ENCODE measurements at places on chromosomes 3 and 15.

- DNase-seq: no peak
Measured at GRCh38 chr15:60353245-60353920, 44.4 kb downstream of the ANXA2 start.

DNA sequence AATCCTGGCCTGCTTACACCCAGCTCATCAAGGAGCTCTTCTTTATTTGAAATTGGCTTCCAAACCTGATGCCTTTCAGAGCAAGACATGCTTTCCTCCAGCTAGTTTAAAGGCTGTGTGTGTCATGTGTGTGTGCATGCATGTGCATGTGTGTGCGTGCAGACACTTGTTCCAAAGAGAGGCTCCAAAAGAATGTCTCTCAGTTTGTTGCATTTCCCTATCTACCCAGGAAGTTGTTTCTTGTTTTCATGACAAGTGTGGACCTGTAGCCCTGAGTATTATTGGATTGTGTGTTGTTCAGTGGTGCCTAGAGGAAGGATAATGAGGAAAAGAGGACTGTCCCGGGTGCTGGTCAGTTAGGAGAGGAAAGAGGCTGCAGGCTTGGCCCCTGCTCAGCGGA, 240.0 kb downstream of the THSD4 start:
- DNase-seq: no peak

DNA sequence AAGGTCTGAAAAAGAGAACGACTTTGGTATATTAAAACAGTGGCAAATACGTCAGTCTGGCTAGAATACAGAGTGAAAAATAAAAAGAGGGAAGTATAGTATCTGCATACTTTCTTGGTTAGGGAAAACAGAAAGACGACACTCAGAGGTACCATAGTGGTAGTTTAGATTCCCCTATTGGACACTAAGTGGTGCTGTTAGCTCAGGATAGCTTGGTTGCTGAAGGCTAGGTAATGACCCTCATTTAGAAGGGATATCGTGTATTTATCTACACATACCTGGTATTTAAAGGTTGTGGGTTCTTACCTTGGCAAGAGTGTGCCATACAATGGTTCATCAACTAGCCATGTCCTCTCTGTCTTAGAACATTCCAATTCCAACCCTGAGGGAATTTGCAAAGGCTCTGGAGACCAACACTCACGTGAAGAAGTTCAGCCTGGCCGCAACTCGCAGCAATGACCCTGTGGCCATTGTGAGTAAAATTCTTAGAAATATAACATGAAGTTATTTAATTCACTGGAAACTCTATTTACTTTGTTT, 31.0 kb downstream of the TMOD2 start:
- no peak for DNase-seq

GRCh38 chr15:71426792-71427191, 311.5 kb downstream of the THSD4 start:
- no peak for DNase-seq

GRCh38 chr3:9770276-9770812, 597 bp upstream of the CAMK1 start:
- DNase-seq: peak; percentile 99

GRCh38 chr15:44282101-44282500, 6.4 kb upstream of the GOLM2 start:
- DNase-seq: no peak

DNA sequence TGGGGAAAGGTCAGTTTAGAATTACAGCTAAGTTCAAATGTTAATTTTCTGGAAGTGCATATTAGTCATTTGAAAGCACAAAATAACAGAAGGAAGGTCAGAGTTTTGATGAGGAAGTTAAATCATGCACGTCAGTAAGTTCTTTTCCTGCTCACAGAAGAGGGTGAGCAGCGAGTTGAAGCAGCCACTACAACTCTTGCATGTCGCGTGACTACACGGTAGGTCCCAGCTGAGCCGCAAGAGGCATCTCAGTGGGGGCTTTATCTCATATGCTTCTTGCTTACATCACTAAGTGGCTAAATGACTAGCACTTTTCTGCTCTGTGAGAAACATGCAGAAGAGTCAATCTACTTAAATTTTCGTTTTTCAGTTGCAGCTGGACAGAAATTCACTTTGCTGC, 21.3 kb upstream of the SEC62 start:
- DNase-seq: no peak

- DNase-seq: no peak
Measured at GRCh38 chr15:89822026-89822425, 7.4 kb upstream of the ANPEP start.

- no peak for DNase-seq
Measured at GRCh38 chr3:43345877-43346276, 59.5 kb downstream of the SNRK start.

GRCh38 chr3:140432229-140432669, 245.6 kb upstream of the TRIM42 start:
- no peak for DNase-seq

DNA sequence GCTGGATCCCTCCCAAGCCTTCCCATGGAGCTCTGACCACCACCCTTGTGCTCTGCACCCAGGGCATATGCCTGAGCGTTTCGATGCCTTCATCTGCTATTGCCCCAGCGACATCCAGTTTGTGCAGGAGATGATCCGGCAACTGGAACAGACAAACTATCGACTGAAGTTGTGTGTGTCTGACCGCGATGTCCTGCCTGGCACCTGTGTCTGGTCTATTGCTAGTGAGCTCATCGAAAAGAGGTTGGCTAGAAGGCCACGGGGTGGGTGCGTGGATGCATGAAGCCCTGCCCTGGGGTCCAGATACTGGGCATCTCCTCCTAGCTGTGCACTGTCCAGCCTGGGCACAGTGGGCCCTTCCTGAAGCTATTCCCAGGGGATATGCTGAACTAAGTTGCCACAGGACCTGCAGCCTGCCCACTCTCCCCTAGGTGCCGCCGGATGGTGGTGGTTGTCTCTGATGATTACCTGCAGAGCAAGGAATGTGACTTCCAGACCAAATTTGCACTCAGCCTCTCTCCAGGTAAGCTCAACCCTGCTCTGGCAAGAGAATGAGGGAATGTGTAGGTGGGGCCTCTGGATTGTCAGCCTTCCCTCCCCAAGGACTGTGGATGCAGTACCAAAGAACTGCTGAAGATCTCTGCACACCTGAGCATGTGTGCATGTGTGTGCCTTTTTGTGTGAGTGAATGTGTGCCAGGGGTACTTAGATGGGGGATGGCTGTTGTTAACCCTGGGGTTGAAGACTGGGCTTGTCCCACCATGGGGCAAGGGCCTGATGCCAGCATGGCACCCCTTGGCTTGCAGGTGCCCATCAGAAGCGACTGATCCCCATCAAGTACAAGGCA, 2.1 kb downstream of the MYD88 start:
- DNase-seq: peak; percentile 46

- DNase-seq: no peak
Measured at GRCh38 chr3:134991003-134991402, 195.9 kb downstream of the EPHB1 start.

- no peak for DNase-seq
Measured at GRCh38 chr3:195794708-195795107, 17.0 kb downstream of the MUC4 start.

DNA sequence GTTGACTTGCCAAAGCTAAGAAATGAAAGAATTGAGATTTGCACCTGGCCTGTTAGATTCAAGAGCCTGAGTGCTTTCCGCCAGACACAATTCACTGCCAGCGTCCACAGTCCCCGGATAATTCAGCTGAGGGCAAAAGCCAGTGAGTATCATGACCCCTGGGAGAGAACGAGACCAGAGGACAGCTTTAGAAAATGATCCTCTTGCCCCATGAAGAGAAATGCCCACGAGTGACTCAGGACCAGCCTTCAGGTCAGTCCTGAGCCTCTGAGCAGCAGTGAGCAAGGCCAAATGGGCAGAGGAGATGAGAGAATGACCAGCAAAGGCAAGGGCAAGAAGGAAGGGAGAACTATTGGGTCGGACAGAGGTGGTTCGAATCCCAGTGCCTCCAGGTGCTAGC, 273.5 kb downstream of the FAM43A start:
- peak; percentile 21 for DNase-seq

- DNase-seq: no peak
Measured at GRCh38 chr3:163692494-163692893, 1385.8 kb downstream of the SI start.

DNA sequence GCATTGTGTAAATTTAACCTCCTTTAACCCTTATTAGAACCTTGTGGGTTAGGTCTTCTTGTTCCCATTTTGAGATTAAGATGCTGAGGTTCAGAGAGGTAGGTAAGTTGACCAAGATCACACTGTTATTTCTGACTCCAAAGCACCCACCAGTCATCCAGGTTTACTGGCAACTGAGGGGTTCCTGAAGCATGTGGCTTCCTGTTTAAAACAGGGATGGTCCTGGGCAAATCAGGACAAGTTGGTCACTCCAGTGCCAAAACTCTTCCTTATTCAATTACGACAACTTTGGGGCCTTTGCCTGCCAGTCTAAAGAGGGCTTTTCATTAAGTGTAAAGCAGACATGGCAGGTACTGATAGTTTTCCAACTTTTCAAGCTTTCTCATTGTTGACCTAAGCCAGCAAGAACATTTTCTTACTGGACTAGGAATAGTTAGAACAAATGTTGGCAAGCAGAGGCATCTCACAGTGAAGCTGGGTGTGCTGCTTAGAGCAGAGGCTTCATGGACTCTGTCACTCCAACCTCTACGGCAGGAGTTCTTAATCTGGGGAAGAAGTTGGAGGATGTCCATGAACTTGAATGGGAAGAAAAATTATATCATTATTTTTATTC, 149.4 kb upstream of the ADAMTS9 start:
- DNase-seq: no peak

- DNase-seq: no peak
Measured at GRCh38 chr3:123404391-123404790, 44.5 kb downstream of the ADCY5 start.

DNA sequence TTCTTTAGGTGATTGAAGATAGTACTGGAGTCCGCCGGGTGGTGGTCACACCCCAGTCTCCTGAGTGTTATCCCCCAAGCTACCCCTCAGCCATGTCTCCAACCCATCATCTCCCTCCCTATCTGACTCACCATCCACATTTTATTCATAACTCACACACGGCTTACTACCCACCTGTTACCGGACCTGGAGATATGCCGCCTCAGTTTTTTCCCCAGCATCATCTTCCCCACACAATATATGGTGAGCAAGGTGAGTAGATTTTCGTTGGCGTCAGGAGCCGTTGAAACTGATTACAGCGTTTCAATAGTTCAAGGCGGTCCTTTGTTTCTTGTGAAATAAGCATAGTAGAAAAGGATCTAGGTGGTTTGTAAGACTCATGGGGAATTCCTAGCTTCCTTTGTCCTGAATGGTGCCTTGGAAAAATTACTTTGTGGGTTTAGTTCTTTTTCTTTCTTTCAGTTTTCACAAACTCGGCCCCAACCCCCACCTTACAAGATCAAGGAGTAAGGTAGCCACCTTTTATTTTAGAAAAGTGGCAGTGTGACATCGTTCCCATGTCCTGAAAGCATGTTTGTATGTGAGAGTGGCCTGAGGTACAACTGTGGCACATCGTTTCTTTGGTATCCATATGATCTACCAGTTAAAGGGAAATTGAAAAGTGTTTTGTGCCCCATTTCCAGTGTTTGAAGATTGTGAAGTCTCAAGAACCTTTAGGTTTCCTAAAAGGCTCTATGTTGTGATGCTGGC, 200.6 kb downstream of the GHSR start:
- DNase-seq: no peak

DNA sequence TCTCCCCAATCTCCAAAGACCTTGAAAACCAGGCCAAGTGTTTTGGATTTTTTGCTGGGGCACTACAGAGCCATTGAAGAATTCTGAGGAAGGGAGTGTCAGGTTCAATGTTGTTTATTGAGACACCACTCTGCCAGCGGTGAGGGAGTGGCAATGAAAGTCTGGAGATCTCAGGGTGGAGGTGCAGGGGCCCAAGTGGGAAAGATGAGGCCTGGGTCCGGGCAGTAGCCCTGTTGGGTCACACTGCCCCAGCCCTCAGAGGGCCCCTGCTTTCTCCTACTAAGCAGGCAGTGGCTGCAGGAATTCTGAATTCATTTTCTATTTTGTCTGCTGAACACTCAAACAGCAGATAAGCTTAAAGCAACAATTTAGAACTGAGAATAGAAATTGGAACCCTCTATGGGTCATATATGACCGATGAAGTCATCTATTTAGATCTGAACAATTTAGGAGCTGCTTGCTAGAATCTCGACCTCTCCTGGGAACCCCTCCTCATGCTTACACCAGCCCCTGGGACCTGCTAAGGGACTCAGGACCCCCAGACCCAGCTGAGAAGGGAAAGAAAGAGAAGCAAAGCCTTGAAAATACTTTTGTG, 17.9 kb downstream of the HRH1 start:
- DNase-seq: no peak

DNA sequence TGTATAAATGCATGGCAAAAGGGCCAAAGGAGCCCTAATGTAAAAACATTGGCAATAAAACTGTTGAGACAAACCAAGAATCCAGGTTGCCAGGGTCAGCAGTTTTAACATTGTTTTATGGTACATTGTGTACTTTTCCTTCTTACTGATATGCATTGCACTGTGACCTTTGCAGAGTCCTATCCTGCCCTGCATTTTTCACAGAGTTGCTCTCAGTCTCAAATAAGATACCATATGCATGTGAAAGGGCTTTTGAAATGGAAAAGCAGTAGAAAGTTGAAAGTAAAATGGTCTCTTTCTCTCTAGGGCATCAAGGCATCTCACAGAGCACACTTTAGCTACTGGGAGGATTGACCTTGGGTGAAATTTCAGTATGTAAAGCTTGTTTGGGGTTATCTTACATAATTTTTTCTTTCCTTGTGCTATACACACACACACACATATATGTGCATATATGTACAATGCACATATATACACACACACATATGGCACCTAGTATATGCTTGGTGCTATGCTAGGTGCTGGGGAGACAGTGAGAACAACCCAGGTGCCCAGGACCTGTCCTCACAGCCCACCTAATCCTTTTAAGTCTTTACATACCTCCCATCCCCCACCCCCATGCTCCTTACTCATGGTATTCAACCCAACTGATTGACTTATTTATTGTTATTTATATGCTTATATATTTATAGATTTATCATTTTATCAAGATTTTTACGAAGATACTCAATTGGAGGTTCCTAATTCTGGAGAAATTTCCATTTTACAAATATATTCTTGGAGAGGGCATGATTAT, 1.2 kb upstream of the PPP2R3A start:
- DNase-seq: no peak

DNA sequence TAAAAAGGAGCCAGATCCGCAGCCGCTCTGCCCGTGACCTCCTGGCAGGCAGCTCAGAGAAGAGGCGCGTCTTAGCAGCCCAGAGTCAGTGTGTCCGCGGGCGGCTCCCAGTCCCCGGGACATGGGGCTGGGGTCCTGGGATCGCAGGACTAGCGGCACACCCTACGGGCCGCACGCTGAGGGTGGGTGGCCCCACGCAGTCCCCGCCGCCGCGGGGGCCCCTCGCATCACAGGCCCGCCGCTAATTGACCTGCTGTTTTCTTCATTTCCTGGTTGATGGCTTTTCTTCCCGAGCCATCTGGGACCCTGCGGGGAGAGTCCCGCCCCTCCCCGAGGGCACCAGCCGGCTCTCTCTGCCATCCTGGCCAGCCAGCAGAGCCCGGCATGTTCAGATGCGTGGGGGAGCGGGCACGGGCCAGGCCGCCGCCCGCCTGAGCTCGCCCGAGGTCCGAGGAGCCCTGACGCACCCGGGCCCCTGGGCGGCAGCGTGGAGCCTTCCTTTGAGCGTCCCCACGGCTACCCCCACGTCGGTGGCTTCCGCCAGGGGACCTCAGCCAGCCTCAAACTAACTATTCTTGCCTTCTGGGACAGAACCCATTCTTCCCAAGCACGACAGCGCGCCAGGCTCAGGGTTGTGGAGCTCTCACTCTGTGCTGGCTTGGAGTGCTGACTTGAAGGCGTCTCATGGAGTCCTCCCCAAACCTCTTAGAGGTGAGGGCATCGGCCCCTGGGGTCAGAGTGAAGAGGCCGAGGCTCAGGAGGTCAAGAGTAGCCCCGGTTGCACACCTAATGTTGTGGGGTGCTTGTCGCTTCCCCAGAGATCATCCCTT, 34.6 kb upstream of the CACNA2D3 start:
- no peak for DNase-seq

GRCh38 chr15:99253381-99254090, 2.3 kb downstream of the LRRC28 start:
- no peak for DNase-seq

All from left lobe of liver (tissue), 2 donors.